Right kidney (tissue), 9 donors: ENCODE measurements at places on chromosomes 11 and 22.
A peak's percentile ranks its signal among the peaks of the same experiment; 100 is the strongest.

DNA sequence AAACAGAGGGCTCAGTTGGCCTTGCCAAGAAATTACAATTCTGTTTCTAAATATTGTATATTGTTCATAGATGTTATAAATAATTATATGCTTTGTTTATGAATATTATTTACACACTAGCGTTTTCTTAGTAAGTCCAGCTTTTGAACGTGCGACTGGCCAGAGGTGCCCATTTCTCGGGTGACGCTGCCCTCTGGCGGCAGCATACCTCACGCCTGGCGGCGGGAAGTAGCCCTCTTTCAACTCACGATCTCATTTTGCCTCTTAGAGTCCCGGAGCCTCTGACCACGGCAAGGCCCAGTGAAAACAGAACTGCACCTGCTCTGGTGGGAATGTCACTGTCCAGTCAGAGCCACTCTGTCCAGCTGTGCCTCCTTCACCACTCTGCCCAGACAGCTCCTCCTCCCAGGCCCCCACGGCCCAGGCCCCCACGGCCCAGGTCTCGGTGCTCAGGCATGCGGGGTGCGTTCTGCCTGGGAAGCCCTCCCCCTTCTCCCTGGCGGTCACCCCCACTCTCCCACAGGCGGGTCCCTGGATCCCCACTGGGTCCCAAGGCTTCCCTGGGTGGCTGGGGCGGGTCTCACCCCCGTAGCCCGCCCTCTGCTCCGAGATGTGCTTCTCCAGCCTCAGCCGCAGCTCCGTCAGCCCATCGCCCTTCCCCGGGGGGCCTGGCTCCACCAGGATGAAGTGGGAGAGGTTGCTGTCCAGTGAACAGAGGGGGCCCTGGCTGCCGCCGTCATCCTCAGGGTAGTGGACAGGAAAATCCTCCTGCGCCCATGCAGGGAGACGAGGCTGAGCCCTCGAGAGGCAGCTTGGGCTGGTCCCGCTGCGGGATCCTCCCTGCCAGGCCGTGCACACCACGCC, 19.3 kb downstream of the TSSC4 start:
- peak; percentile 79 for DNase-seq

DNA sequence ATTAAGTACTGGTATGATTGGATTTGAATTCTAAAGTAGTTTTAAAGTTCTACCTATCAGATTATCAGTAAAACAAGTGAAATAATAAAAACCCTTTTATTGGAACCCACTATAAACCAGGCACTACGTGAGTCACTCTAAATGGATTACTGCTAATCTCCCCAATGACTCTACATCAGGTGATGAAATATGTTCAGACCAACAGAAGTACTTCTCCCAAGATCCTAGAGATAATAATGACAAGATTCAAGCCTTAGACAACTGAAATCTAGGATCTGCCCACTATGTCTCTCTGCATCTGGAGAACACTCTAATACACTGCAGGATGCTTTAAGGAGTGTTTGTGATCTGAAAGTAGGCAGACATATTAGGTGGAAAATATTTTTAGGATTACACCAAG, 652.1 kb upstream of the CHORDC1 start:
- no peak for DNase-seq

- DNase-seq: no peak
Measured at GRCh38 chr11:125554038-125554437, 15.2 kb upstream of the EI24 start.

DNA sequence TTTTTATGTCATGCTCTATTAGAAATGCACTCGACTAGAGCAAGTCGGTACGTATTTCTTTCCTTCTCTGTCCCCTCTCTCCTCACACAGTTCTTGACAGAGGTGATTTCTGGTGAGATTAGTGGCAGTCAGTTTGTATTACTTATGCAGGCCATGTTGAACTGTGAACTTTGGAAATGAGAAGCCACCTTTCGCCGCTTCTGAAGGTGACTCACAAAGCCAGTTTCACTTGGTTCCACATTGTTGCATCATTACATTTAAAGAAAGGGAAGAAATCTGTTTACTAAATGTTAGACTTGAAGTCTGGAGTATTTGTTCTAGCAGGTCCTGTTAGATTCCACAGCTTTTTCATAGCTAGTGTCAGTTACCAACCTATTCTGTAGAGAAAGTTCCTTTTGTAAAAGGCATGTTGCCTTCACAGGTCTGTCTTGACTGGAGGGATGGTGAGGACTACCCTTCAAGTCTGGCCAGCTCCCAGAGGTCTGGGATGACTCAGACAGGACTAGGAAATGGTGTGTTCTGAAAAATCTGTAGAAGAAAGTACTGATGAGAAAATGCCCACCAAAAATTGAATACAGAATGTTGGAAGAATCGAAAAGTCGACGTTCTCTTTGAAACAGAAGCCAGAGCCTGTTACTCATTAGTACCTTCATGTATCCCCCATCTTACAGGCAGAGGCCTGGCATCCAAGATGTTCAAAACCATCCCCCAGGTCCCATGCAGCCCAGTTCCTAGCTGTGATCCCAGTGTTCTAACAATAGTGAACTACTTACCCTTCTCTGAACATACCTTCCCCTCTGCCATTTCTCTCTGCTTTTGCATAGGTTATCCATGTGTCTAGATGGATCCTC, 181.4 kb downstream of the DBX1 start:
- no peak for DNase-seq

DNA sequence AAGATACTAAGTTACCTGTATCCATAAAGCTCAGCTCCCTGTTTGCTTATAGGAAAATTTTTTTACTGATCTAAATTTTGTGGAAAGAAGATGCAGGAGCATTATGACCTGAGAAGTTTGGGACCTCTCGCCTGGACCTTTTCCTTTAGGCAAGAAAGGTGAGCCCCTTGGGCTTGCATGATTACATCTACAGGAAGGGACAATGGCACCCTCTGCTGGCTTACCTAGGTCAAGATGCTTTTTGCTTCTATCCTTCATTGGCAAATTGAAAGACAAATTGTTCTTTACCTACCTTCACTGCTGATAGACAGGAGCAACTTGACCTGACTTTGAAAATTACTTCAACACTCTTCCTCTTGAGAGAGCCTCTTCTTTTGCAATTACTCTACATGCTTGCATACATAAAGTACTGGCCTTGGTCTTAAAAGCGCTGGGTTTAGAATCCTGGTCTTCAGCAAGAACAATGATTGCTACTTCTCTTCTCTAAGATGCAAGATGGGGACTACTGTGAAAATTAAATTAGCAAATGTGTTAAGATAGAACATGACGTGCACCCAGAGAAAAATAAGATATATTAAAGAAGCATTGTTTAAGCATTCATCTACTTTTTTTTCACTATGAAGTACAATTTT, 147.2 kb downstream of the TRPC6 start:
- DNase-seq: no peak

GRCh38 chr22:35746248-35746647, 28.6 kb downstream of the APOL5 start:
- DNase-seq: no peak

DNA sequence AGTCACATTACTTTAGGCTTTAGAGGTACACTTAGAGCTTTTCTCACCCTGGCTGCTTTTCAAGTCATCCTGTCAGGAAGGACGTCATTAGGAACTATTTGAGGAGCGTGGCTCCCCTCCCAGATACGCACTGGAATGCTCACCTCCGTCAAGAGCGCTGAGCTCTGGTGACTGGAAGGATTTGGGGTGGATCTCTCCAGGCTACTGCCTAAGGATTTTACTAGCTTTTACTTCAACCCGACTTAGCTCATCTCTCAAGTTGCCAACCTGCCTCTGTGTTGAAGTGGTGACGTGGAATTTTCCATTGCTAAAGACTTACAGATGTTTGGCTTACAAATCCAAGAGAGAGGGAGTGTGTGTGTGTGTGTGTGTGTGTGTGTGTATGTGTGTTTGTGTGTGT, 355.3 kb upstream of the CCDC90B start:
- no peak for DNase-seq

DNA sequence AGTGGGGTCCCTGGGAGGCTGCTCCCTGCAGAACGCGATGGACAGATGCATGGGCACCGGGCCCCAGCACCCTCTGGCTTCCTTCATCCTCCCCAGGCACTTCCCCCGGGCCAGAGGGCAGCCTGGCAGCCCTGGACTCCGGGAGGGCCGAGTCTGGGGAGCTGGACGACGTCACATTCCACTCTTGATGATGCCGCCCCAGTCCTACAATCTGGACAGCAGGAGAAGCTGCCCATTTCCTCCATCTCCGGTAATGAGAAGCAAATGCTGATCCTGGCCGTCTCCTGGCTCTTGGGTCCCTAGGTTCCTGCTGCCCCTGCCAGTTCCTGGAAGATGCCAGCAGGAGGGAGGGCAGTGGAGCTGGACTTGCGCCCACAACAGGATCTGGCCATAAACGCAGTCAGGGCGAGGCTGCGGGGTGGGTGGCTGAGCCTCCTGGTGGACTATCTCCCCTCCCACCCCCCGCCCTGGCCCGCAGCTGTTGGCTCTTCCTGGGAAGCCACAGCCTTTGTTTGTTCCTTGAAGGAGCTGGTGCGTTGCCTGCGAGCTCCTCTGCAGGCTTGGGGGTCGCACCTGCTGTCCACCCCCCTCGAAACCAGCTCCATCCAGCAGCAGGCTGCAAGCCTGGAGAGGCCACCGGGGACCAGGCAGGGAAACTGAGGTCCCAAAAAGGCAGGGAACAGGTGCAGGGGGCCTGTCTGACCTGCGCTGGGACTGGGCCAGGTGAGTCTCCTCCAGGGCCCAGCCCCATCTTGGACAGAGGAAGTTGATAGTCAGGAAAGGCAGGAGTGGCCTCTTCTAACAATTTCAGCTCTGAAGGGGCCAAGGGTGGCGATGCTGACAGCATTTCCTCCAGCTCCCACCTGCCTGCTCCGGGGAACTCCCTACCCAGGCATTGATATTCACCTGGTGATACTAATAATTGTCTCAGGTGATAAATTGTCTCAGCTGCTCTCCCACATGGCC, 17.9 kb upstream of the MUC6 start:
- DNase-seq: peak; percentile 21

DNA sequence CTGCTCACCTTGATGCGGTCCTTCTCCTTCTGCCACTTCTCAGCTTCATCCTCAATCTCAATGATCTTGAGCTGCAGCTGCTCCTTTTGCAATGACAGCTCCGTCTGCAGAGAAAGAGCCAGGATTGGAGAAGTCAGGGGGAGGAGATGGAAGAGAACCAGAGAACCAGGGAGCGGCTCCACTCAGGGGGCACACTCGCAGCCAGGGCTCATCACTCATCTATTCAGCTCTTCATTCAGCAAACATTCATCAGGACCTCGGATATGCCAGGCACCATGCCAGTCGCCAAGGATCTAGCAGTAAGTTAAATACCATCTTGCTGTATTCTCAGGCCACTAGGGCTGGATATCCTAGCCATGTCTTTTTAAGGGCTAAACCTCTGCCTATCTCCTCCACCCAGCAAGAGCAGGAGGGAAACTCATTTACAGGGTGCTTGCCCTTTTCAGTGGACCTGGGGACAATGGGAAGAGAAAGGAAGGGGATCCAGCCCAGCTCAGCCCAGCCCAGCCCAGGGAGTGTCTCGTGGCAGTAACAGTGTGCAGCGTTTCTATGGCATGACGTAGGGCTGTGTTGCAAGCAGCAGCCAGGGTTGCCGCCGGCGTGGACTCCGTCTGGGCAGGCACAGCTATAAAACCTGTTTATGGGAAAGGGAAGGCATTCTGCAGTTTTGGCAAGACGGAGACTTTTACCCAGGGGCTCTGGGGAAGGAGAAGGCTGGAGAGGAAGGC, 9.4 kb downstream of the TRIM29 start:
- no peak for DNase-seq
